Brain (organoid and tissue), 16 donors: ENCODE measurements at places on chromosomes 3 and 15. TPM values are rescaled to one million over a fixed set of nuclear protein-coding genes. Genes with fewer than 3 reads are reported as not detected.

The CCR9 gene
- 0.25 TPM for polyA plus RNA-seq

The NOX5 gene
- not detected for polyA plus RNA-seq

The CXCR6 gene
- polyA plus RNA-seq: not detected

The C3orf20 gene
- polyA plus RNA-seq: not detected

The DNAJA4 gene
- 24.2 TPM for polyA plus RNA-seq

The CCNB2 gene
- 68.9 TPM for polyA plus RNA-seq

The SLC49A4 gene
- 8.2 TPM for polyA plus RNA-seq

The ZNF660 gene
- polyA plus RNA-seq: 2.7 TPM

The ESYT3 gene
- 0.53 TPM for polyA plus RNA-seq

The C2CD4A gene
- polyA plus RNA-seq: 0.24 TPM

The SLC15A2 gene
- polyA plus RNA-seq: 2.9 TPM

The MAP1A gene
- polyA plus RNA-seq: 107 TPM

The GOLGA8M gene
- polyA plus RNA-seq: not detected

The CP gene
- 8.1 TPM for polyA plus RNA-seq

The EFCC1 gene
- 0.97 TPM for polyA plus RNA-seq

The PPM1L gene
- polyA plus RNA-seq: 5.9 TPM

The SPINK8 gene
- polyA plus RNA-seq: 1.4 TPM

The CHCHD4 gene
- 13.3 TPM for polyA plus RNA-seq

The AHSG gene
- polyA plus RNA-seq: not detected

The LXN gene
- 2.1 TPM for polyA plus RNA-seq

The PAQR9 gene
- not detected for polyA plus RNA-seq

The PCOLCE2 gene
- 1.7 TPM for polyA plus RNA-seq

The CASR gene
- not detected for polyA plus RNA-seq

The CCDC13 gene
- 4.3 TPM for polyA plus RNA-seq

The GOLGA8N gene
- polyA plus RNA-seq: 0.61 TPM

The C3orf85 gene
- polyA plus RNA-seq: not detected

The IFRD2 gene
- 16.7 TPM for polyA plus RNA-seq

The UBL7 gene
- 156 TPM for polyA plus RNA-seq

The POMGNT2 gene
- polyA plus RNA-seq: 38.5 TPM

The CCR8 gene
- not detected for polyA plus RNA-seq

The TRH gene
- polyA plus RNA-seq: 13.8 TPM

The GRAMD1C gene
- 3.0 TPM for polyA plus RNA-seq

The WDR76 gene
- polyA plus RNA-seq: 19.0 TPM

The GP9 gene
- not detected for polyA plus RNA-seq

The LRRIQ4 gene
- not detected for polyA plus RNA-seq

The SERPINI2 gene
- polyA plus RNA-seq: not detected

The PTH1R gene
- polyA plus RNA-seq: 10.9 TPM

The INSYN1 gene
- polyA plus RNA-seq: 25.6 TPM
